NCI-H1105 treated with DMSO at 0.1 percent for 48 hours (cell line): ENCODE measurements at places on chromosomes 5 and 9.

DNA sequence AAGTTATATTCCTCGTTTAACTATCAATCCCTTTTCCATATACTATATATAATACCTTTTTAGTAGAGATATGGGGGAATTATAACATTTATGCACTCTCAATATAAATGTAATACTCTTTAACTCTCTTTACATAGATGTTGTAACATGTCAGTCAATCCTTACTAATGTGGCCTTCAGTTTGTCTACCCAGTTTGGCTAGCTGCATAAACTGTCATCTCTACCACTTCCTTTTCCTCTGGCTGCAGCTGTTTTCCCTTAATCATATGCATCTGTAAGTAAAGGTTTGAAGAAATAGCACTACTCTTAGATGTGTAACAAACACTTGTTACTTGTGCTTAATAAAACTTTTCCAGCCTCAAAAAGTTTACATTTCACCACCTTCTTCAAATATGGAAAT lies 13.4 kb downstream of the ABHD17B start:
- no peak for DNase-seq

- no peak for DNase-seq
These were observed 88.1 kb downstream of the S1PR3 start for GRCh38 chr9:89079391-89079790.

- no peak for DNase-seq
These were observed 26.9 kb downstream of the NEURL1B start for GRCh38 chr5:172667786-172668593.

DNA sequence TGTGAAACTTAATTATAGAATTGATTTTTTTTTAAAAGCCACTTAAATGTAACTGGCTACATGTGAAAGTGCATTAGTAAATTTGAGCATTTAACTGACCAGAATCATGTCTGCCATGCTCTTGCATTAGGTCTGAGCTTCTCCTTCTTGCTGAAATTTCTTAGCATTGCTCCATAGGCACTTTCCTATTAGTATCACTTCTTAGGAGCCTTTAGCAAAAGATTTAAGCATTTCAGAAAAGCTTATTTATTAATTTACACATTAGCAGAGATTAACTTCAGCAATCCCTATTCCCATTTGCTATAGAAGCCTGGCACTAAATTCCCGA lies 211.0 kb downstream of the SNX18 start:
- no peak for DNase-seq

- DNase-seq, result no peak
These were observed 31.5 kb downstream of the DDX31 start for GRCh38 chr9:132638240-132638639.

DNA sequence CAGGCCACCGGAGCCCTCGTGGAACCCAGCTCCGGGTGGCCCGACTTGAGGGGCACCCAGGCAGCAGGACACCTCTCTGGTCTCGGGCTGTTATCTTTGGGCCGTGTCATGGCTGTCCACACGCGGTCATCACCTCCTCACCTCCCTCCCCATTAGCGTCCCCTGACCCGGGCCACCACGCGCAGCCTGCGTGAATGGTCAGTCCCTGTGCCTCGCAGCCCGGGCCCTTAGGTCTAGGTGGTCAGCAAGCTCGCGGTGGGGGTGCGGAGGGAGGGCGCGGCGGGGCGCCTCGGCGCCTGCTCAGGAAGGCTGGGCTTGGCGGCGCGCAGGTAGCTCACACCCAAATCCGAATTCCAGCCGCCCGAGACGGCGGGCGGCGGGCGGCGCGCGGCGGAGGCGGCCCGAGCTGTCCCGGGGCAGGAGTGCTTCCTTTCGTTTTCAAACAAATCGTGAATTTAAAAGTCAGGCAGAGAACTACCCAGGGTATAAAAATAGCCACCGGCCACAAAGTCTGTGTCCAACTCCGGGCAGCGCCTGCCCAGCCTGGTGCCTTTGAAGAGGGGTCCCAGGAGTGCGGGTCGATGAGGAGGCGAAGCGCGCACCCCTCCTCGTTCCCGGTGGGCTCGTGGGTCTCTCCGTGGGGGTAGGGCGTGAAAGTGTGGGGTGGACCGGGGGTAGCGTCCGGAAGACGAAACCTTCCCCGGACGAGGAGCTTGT lies 1.0 kb upstream of the RXRA start:
- no peak for DNase-seq

DNA sequence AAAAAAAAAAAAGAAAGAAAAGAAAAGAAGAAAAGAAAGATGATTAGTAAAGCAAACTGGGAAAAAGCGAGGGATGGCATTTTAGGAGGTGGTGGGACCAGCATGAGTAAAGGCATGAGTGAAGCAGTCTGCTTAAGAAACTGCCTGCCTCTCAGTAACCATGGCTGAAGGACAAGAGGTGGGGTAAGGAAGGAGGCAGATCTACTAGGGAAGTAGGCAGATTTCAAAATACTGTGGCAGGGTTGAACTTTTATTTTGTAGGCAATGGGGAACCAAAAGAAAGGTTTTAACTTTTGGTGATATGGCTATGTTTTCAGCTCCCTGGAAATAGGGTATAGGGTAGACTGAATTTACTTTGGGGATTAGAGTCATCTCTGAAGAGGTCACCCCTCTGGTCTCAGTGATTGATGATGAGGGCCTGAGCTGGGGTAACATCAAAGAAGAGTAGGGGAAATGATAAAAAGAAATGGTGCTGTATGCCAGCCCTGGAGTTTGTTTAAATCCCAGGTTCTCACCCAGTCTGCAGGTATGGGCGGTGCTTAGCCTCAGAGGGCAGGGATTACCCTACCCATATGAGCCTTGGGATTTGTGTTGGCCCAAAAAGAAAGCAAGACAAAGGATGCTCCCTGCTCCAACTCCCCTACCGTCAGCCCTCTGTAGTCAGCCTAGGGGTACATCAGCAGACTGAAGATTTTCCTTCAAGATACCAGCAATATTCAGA lies 316.2 kb downstream of the CWC27 start:
- no peak for DNase-seq

DNA sequence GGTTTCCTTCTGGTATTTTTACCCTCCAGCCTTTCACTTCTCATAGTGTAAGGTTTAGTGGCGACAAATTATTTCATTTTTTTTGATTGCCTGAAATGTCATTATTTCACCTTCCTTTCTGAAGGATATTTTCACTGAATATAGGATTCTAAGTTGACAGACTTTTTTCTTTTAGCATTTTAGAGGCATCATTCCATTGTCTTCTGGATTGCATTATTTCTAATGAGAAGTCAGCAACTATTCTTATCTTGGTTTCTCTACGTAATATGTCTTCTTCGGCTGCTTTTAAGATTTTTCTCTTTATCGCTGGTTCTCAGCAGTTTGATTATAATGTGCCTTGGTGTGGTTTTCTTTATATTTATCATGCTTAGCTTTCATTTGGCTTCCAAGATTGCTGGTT lies 194.2 kb downstream of the GAPVD1 start:
- no peak for DNase-seq

- DNase-seq, result no peak
These were observed 137.5 kb downstream of the BAAT start for GRCh38 chr9:101247297-101247696.

- no peak for DNase-seq
These were observed 41.1 kb upstream of the PLPP6 start for GRCh38 chr9:4620881-4621555.

GRCh38 chr9:93812410-93812668 lies 142.8 kb downstream of the BARX1 start:
- DNase-seq, result no peak

DNA sequence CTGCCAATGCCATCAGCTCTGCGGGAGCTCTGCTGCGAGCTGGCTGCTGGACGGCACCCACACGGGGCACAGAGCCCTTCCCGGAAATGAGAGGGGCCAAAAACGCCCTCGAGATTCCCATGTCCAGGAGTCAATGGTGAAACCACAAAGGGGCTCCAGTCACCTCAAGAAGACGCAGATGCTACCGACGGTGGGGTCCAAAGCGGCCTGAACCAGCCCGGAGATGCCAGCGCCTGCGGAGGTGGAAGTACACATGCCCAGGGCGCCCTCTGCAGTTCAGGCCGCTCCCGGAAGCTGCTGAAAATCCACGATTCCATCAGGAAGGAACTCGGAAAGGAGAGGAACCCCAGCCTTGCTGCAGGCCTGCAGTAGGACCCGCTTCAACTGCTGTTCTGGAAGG lies 82.4 kb upstream of the SELENOP start:
- no peak for DNase-seq

- DNase-seq, result no peak
These were observed 22.8 kb downstream of the URM1 start for GRCh38 chr9:128393970-128394369.

DNA sequence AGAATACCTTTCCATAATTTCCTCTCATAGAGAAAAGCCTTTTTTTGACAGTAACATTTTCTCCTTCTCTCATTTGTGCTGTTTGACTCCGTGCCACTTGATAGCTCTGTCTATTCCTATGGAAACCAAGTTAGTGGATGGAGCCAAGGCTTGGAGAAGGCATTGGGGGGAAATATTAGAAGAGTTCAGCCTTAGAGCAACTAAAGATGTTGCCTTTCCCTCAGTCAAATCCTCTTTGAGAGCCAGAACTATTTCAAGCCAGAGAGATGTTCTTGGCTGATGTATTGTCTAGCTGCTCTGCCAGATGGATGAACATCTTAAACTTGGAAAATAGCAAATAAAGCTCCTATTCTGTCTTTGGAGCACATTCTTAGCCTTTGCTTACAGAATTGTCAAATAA lies 112.4 kb downstream of the INVS start:
- DNase-seq, result no peak
